ENCODE measurements at places on chromosomes 2 and 18.

DNA sequence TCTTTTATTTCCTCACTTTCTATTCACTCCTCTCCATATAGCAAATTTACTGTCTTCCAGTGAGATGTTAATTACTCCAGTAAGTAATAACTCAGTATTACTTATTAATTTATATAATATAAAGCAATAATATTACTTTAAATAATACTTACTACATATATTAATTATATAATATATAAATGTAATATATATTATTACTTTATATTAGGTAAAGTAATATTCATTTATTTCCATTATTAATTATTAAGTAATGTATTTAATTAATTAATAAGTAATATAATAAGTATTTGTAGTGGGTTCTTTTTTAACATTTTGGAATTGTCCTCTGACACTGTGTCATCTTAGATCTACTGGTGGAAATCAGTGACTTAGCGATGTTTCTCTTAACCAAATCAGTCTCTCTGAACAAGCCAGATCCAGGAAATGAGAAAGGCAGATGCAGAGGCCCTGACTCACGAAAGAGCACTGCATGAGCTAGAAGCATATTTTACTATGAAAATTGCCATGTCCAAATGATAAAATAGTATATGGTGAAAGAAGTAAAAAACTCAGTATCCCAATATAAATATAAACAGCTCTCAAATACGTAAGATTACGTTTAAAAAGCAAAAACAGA, 115.9 kb downstream of the DSEL start:
- no peak for DNase-seq

- peak; percentile 8 for DNase-seq
Measured at GRCh38 chr2:138942466-138942865, 162.3 kb upstream of the NXPH2 start.

DNA sequence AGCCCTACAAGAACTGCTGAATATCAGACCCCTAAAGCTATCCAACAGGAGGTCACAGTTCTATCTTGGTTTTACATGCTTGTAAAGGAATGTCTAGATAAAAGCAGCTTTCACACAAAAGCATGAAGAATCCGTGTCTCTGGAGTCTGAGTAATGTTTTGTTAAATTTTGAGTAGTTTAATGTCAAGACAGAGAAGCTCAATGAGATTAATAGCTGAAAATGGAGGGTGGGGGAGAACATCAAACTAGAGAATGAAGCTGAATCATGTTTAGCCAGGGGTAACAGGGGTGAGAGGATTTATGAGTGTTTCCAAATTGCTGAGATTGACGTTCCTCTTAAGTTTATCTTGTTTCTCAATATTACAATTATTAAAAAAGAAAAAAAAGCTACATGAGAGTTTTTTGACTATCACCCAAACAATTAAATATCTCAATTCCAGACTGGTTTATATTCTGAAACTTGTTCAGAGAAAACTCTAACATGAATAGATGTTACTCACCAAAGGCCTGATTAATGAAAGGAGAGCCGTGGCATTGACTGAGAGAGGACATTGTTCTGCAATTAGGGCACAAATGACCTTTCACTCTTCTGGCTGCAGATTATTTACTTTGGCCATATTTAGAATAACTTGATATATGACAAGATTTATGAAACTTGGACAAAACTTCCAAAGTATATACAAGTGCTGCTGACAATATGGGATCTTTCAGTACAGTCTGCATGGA, 266.4 kb upstream of the ETAA1 start:
- DNase-seq, result no peak

- DNase-seq, result no peak
Measured at GRCh38 chr2:234841321-234842015, 110.3 kb upstream of the SH3BP4 start.

GRCh38 chr18:36461551-36461987, 164.1 kb downstream of the FHOD3 start:
- peak; percentile 28 for DNase-seq

GRCh38 chr2:40210344-40210967, 241.4 kb downstream of the SLC8A1 start:
- no peak for DNase-seq

DNA sequence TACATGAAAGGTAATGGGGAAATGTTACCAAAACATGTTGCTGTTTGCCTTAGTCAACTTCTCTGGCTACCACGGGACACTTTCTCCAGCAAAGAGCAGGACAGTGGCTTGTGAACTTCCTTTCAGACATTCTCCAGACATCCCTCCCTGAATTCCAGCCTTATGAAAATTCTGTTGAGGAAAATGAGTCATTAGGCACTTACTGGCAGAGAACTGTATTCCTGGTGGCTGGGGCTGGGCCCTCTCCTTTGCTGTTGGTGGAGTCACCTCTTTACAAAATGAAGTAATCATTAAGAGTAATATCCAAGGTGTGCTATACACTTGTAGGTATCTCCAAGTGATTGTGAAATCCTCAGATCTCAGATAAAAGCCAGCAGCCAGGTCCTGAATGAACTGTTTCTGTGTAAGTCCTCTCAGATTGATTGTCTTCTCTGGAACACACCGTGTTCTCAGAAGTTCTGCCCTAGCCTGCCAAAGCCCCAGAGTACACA, 1.3 kb upstream of the FAP start:
- DNase-seq, result no peak

DNA sequence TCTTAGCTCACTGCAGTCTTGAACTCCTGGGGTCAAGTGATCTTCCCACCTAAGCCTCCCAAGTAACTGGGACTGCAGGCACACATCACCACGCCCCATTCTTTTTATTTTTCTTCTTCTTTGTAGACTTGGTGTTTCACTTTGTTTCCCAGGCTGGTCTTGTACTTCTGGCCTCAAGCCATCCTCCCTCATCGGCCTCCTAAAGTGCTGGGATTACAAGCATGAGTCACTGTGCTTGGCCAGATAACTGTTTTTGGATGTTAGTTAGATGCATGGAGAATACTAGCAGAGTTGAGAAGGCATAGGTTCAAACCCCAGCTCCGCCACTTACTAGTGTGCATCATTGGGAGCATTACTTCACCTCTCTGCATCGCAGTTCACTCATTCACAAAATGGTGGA, 88.3 kb downstream of the TXNL1 start:
- DNase-seq, result no peak

- DNase-seq, result no peak
Measured at GRCh38 chr2:62383846-62384245, 122.1 kb downstream of the TMEM17 start.

DNA sequence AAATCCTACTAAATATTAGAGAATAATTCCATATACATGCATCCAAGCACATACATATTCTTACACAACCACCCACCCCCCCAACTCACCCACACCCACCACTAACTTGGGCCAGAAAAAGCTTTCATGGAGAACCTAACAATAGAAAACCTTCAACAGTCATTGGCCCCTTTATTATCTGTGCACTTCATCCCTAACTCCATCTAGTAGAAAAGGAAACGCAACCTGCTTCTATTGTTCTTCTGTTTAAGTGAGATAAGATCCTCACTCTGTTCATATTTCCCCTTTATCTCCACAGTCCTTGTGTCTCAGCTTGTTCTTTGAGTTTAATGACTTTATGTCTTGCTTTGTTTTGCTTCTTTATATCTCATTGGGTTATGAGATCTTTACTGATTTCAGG, 1740.2 kb upstream of the CELF4 start:
- no peak for DNase-seq

DNA sequence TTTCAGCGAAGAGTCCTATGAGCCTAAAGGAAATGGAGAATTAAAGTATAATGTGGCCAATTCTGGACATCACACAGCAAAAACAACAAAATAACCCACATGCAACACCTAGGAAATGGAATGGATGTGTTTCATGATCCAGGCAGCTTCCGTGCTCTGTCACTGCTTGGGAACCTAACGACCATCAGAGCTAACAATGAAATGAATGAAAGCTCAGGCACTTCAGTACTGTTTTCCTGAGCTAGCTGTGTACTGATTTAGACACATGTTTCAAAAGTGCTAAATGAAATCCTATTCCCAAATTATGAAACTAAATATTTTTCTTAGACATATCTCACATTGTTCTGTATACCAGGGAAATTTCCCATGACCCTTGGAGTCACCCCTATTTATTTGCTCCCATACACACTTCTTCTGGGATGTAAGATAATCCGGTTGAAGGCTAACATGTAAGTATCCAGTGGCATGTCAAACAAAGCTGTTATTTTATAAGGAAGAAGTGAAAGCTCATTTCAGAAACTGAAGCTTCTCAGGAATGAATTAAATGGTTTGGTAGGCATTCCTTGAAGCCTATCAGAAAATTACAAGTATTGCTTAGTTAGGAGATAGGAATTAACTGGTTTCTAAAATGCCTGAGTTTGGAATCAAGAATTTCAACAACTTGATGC, 108.5 kb upstream of the RND3 start:
- DNase-seq, result no peak

- DNase-seq, result no peak
Measured at GRCh38 chr2:31318361-31319336, 84.7 kb downstream of the EHD3 start.

- DNase-seq, result no peak
Measured at GRCh38 chr2:235951982-235952381, 216.2 kb downstream of the GBX2 start.

DNA sequence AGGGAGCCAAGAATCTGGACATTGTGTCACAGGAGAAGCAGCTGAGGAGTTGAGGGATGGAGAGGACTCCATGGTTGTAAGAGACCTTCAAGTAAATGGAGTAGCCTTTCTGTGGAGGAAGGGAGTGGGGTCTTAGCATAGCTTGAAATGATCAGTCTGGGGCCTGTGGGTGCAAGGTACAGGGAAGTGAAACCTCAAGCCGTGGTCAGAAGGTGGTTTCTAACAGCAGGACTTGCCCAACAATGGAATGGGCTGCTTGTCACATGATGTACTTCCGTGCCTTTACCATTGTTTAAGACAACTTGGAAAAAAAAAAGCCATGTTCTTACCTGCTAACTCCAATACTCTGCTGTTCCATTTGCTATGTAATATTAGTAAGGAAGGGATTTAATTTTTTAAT, 140.7 kb downstream of the LDLRAD4 start:
- no peak for DNase-seq

DNA sequence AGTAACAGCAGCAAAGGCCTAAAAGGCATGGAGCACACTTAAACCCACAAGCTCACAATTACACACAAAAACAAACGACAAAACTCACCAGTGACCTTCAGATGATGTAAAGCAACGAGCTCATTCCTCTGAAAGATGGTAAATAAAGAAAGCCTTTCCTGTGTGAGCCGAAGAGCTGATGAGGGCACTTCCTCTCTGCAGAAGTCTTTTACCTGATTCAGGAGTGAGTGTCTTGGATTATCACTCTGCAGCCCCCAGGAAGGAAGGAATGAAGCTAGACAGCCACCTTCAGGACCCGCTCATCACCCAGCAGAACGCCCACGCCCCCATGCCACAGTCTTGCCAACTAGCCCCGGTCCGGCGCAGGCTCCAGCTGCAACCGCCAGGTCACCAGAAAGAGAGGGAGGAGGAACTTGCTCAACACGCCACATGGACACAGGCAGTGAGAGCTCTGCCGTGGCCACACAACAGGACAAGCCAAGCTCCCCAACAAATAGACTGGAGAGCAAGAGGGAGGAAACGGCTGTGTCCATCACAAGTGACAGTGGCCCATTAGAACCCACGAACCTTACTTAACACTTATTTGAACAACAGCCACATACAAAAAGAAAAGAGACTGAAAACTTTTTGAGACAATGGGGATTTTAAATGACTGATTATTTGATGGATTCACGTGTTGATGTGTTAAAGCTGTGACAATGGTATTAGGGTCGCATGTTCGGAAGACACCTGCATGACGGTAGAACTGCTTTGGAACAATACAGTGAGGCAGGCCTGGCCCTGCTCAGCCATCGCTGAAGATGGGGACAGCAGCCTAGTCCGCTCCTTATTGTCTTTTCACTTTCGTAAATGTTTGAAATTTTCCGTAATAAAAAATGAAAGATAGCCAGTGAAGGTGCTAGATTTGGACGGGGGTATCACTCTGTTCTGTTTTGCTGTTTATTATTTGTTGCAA, 127.3 kb downstream of the HDAC4 start:
- no peak for DNase-seq

- no peak for DNase-seq
Measured at GRCh38 chr2:86272111-86272510, 65.3 kb downstream of the REEP1 start.

DNA sequence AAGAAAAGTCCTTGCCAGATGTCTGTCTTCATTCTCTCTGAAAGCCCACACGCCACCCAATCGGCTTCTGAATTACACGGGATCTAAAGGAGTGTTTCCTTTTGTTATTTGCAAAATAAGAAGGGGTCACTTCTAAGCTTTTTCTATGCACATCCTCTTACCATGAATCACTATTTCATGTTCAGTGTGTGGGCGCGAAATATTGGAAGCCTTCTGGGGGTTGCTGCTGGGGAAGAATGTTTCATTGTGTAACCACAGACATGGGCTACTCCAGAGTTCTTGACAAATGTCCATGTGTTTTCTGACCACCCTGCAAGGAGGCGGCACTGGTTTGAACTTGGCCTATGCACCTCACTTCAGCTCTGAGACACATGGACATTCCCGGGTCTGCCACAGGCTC, 133.6 kb upstream of the APCDD1 start:
- DNase-seq, result no peak

- peak; percentile 3 for DNase-seq
Measured at GRCh38 chr2:191912764-191913163, 65.9 kb upstream of the CAVIN2 start.

DNA sequence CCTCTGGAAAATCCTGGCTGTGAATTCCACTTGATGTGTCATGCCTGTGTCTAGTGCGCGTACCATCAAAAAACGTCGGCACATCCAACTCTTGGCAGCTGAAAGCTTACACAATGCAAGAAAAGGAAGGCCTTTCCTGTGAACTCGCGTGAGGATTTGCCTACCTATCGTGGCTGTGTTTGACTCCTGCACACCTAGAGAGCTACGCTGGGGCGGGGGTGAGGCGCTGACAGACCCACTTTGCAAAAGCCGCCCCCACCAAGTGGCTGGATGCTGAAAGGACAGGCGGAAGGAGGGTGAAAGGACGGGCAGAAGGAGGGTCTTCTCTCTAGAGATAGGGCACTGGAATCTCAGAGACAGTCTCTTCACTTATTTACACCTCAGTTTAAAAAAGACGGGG, 270.1 kb downstream of the EIPR1 start:
- no peak for DNase-seq

DNA sequence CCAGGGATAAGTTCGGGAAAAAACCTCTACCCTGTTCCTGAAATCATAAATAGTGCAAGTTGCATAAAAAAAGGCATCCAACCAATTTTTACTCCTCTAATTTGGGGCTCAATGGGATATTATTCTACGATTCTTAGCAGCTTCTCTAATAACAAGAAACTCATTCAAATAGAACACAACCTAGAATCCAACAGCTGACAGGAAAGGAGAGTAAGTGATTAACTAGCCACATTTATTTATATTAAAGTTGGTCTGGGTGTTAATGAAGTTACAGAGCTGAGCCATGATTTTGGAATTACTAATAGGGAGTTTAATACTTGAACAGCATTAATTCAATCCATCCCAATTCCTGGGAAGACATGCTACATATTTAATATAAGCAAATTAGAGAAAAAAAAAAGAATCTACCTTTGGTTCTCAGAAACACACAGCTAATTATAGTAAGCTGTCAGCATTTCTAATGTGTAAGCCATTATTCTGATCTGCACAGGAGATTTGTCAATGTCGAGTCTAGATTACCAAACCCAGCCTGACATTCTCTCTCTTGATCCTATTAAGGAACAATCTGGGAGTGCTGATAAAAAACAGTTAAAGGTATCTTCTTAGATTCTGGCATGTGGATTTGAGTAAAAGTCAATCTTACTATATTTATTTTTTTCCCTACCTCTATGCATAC, 267.7 kb downstream of the NBAS start:
- DNase-seq, result no peak

GRCh38 chr18:47143153-47143552, 7.1 kb downstream of the HDHD2 start:
- no peak for DNase-seq

All from NCI-H69 (cell line).